ENCODE measurements at places on chromosomes 4 and X.

- DNase-seq = no peak
Observed at GRCh38 chr4:16213121-16213520, 13.2 kb downstream of the TAPT1 start.

DNA sequence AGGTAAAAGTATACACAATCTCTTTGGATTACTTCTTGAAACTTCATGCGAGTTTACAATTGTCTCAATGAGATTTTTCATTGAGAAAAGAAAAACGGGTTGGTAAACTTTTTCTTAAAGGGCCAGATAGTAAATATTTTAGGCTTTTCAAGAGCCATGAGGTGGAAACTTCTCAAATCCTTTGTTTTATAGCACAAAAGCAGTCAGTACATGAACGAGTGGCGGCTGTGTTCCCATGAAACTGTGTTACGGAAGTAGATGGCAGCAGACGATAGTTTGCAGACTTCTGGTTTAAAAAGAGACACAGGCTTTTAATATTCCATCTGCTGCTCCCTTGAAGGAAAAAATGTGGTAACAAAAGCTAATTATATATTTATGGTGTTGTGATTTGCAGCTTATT lies 332.0 kb downstream of the TENM3 start:
- no peak for DNase-seq

DNA sequence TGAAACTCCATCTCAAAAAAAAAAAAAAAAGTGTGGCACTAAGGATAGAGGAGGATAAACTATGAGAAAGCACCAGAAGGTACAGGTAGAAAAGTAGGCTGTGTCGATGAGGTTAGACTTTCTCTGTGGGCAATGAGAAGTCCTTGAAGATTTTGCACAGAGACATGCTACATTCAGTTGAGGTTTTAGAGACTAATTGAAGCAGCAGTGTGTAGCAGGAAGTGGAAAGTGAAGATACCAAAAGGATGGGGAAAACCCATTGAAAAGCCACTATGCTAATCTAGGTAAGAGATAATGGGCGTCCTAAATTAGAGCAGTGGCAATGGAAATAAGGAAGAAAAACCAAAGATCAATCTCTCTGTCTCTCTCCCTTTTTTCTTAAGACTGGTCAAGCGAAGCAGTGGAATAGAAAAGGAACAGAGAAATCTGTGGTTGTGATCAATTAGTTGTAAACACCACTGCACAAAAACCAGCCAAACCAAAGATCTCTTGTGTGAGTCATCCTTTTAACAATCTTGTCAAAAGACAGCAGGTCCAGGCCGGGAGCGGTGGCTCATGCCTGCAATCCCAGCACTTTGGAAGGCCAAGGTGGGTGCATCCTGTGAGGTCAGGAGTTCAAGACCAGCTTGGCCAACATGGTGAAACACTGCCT lies 3.5 kb downstream of the SPINK2 start:
- DNase-seq = peak; percentile 9

- no peak for DNase-seq
Observed at GRCh38 chr4:17898553-17899055, 87.8 kb downstream of the NCAPG start.

GRCh38 chrX:19513383-19513782 lies 1.9 kb downstream of the MAP3K15 start:
- no peak for DNase-seq

All from naive thymus-derived CD8-positive, alpha-beta T cell (primary cell).